ENCODE measurements at places on chromosomes 2 and 18.

GRCh38 chr2:58063641-58064040 is 17.0 kb downstream of the VRK2 start:
- no peak for DNase-seq

- DNase-seq = no peak
Observed at GRCh38 chr2:118837621-118838020, 9.8 kb downstream of the EN1 start.

GRCh38 chr2:200472853-200473464 is 36.9 kb downstream of the KCTD18 start:
- no peak for DNase-seq

GRCh38 chr2:145744541-145745386 is 1224.8 kb upstream of the ZEB2 start:
- no peak for DNase-seq

GRCh38 chr2:19575641-19576040 is 217.2 kb upstream of the OSR1 start:
- no peak for DNase-seq

GRCh38 chr2:173972636-173973035 is 7.5 kb upstream of the SP3 start:
- DNase-seq = no peak

DNA sequence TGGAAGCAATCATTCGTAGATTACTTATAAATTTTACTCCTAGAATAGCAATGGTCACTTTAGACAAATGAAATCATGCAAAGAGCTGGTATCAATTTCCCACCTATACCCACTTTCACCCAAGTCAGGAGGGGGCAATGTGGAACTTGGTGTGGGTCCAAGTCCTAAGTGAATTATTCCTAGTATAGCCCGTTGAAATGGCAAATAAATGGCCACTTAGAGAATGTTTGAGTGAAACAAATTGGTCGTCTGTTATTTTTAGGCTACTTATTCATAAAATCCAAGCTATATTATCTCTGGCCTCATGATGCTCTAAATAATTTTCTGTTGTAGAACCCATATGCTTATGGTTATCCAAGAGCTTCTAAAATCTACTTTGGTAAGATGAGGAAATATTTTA is 98.1 kb downstream of the MYO3B start:
- DNase-seq = no peak

- DNase-seq = no peak
Observed at GRCh38 chr2:210195101-210195852, 24.1 kb upstream of the KANSL1L start.

GRCh38 chr18:77059294-77059916 is 73.2 kb downstream of the MBP start:
- no peak for DNase-seq

DNA sequence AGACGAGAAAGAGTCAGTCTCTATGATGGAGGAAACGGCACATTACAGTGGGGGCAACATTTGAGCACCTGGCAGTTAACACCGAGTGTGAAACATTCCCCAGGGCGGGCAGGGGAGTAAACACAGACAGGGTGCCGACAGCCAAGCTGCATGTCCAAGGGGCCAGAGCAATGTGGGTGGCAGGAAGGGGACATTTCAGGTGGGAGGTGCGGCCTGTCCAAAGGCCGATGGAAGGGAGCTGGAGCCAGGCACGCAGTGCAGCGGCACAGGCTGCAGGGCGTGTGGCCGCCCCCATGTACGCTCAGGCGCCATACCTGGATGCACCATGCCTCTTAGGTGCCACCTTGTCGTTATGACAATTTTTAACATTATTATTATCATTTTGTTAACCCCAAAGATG is 43.3 kb downstream of the TIMM21 start:
- no peak for DNase-seq

DNA sequence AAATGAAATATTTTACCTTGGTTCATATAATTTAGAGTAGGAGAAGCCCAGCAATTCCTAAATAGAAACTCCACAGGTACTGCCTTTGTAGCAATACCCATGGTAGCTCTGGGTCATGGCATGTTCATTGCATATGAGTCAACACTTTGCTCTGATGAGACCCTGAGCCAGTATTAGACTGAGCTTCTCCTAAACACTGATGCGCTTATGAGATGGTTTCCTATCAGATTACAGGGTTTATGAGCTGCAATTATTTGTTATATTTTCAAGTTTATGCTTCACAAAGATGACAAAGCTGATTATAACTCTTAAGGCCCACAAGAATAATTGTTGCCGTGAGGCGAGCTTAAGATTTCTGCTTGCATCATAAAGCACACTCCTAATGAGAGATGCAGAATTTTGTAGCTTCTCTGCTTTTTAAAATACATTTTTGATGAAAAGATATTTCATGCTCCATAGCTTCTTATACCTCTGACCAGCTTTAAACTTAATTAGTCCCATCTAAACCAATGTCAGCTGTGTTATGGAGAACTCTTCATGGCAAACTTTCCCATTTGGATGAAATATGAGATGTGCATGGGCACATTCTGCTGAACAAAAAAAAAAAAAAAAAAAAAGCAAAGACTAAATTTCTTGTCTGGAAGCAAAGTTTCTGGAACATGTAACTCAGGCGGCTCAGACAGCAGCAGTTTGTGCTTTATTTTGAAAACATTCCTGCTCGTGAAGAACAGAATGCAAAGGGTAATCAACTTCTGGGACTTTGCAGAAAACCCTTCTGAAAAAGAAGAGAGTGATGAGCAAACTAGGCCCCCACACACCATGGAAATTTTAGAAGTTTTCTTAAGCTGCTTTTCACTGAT is 162.6 kb downstream of the KCNE4 start:
- no peak for DNase-seq

DNA sequence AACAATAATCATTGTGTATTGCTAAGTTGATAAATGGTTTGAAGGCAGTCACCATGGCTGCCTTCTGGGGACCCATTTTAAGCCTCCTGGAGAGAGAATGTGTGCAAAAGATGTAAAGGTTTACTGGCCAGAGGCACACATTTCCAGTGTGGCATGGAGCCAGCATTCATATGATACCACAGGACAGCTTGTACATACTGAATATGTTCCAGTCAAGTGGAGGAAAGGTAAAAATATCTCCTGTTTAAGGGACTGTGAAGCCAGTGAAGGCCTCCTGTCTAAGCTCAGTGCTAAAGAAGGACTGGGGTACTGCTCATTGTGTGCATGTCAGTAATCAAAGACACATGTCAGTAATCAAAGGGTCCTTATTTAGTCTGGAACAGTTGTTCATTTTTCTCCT is 119.2 kb downstream of the BABAM2 start:
- DNase-seq = no peak

- DNase-seq = no peak
Observed at GRCh38 chr2:178197791-178198190, 3.5 kb downstream of the OSBPL6 start.

DNA sequence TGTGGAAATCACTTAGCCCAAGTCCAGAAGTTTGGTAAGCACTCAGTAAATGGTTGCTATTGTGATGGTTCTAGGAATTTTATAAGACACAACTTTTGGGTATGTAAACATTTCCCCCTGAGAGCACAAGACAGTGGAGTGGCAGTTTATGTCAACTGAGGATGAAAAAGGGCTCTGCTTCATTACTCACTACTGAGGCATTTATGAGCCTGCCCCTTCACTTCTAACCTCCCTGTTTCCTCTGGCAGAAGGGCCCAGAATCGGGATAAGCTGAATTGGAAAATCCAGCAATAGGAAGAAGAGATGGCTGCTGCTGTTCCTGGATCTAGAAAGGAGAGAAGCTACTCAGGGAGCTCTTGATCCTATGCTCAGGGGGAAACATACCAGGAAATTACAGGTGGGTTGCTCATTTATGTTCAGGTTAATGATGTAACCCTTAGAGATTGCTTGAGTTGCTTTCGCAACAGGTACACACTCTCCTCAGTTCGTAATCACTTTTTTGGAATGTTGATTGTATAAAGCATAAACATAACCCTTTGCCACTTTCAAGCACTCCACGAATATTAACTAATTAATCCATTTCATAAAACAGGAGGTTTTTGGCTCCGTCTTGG is 46.3 kb downstream of the ADCYAP1 start:
- DNase-seq = no peak

DNA sequence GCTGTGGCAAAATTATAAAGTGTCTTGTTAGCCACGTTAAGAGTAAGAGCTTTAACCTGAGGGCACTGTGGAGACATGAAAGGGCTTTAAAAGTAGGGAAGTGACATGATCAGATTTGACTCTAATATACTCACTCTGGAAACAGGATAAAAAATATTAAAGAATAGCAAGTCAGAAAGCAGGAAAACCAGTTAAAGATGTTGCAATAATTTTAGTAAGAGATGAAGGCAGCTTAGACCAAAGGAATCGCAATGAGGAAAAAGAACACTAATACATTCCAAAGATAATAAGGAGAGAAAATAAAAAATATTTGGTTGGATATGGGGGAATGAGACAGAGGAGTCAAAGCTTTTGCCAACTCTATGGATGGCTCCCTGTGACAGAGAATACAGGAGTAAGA is 183.8 kb downstream of the DYM start:
- DNase-seq = no peak

- DNase-seq = no peak
Observed at GRCh38 chr2:190582019-190582418, 47.5 kb upstream of the NEMP2 start.

- no peak for DNase-seq
Observed at GRCh38 chr2:194319222-194319992, 1337.6 kb upstream of the SLC39A10 start.

GRCh38 chr2:224956706-224957105 is 85.6 kb downstream of the DOCK10 start:
- DNase-seq = no peak

DNA sequence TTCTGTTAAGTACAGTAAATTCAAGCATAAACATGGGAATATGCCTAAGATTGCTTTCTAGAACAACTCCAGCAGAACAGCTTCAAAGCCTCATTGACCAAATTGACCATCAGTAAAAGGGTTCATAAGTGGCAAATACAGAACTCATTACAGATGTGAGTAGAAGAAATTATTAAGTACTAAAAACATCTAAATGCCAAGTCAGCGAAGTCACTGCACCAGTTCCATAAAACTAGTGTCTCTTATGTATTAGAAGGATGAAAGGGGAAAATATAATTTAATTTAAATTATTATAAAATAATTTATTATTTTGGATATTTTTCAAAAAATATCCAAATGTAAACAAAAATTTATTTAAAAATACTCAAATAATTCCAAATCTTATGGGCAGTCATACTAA is 553.2 kb downstream of the ERBB4 start:
- no peak for DNase-seq

DNA sequence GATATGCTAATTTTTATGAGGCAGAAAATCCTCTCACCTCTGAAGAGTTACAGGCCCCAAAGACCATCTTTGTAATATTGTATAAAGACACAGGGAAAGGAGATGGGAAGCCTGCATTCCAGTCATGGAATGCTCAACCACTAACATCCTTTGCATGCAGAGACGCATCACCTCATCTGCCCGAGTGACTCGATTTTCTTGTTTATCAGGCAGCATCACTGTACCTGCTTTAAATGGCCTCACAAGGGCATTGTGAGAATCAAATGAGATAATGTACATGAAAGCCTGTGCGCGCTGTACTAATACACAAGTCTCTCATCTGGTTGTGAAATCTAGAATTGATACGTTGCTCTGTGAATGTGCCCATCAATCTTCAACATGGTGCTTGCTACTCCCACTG is 10.2 kb upstream of the TMEM247 start:
- DNase-seq = no peak

GRCh38 chr2:25651782-25652455 is 21.5 kb downstream of the DTNB start:
- DNase-seq = no peak

DNA sequence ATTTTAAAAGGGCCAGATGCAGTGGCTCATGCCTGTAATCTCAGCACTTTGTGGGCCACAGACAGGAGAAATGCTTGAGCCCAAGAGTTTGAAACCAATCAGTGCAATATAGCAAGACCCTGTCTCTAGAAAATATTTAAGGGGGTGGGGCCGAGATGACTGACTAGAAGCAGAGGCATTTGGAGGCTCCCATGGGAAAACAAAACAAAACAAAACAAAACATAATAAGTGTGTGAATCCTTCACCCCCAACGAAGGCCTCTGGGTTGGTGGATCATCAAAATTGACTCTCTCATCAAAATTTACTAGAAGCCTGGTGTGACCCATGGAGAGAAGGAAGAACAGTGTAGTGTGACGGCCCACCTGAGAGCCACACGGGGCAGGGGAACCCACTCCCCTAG is 560.9 kb downstream of the LRP1B start:
- DNase-seq = no peak

GRCh38 chr2:41966920-41967319 is 80.9 kb upstream of the PKDCC start:
- peak; percentile 68 for DNase-seq

GRCh38 chr18:7946734-7947377 is 379.7 kb downstream of the PTPRM start:
- DNase-seq = peak; percentile 34

- DNase-seq = no peak
Observed at GRCh38 chr2:215397632-215398341, 38.1 kb downstream of the FN1 start.

DNA sequence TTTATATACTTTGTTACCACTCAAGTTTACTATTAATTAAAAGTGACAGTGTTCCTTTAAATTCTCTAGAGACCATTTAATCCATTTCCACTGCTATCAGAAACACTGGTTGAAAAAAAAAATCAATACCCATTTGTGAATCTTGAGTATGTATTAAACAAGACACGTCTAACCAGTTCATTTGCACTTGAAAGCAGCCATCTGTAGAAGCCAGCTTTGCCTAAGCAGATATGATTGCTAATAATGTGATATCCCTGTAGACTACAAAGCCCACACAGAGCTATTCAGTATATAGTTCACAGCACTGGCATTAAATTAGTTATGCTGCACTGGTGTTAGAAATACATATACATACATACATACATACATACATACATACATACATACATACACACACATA is 111.8 kb upstream of the SP3 start:
- DNase-seq = no peak

GRCh38 chr18:1522249-1522615 is 617.6 kb downstream of the ADCYAP1 start:
- DNase-seq = no peak

DNA sequence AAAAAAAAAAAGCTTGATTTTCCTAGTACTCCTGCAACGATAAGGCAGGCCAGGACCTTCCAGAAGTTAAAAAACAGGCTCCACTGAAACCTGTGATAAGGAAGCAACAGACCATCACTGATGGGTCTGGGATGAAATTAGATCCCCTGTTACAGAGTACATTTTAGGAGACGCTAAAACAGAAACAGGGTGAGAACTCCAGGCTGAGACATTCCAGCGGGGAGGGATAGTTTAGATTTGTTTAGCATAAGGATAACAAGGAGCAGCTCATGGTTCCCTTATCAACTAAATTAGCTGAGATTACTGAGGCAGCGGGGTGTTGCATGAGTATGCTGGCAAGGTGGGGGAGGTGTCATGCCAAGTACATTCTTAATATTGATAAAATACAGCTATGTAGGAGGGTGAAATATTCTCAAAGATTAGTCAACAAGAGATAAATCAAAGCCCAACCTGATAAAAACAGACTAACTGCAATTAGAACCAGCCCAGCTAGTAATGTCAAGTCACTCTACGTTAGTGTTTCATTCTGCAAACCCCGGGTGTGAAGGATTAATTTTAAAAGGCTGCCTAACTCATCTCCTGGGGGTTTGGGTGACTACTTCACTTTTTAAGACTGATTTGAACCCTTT is 75.0 kb upstream of the BZW1 start:
- no peak for DNase-seq
